ENCODE measurements at places on chromosomes 1 and 21. TPM values are rescaled to one million over a fixed set of nuclear protein-coding genes. Genes with fewer than 3 reads are reported as not detected.

The SH3BP5L gene
- total RNA-seq: 28.3 TPM

The GUCA2B gene
- total RNA-seq: not detected

The NOTCH2 gene
- total RNA-seq: 55.9 TPM

The IL12RB2 gene
- total RNA-seq: 0.81 TPM

The CCDC27 gene
- 0.13 TPM for total RNA-seq

The BRINP3 gene
- total RNA-seq: 0.28 TPM

The BMP8B gene
- 0.82 TPM for total RNA-seq

The HJV gene
- 0.31 TPM for total RNA-seq

- H3K4me1 ChIP-seq: peaks cover 41% of the 10 kb centered on the region
- H3K36me3 ChIP-seq: peaks cover 7% of the 10 kb centered on the region
- H3K27ac ChIP-seq: 0 out of 2 replicates have a peak overlapping the region, but pooled peaks have one; percentile 68
These were observed 27.0 kb downstream of the MFSD2A start for GRCh38 chr1:39981945-39982344.

DNA sequence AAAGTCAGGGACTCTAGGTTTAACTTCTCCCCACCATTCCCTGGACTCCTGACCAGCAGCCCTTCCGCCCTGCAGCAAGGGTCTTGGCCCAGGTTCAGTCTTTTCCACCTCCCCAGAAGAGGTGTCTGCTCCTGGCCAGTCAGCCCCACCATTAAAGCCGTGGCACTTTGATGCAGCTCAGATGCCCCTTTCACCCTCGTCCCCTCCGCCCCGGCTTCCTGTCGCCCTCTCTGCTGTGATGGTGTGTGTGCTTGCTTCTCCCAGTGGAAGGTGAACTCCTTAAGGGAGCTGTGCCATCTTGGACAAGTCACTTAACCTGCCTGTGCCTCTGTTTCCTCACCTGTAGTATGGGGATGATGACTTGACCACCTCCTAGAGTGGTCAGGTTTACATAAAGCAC is 17.8 kb upstream of the TTC4 start:
- H3K36me3 ChIP-seq: no peaks in the 10 kb centered on the region
- no peak for DNase-seq
- H3K27ac ChIP-seq: no peak overlapping the region

DNA sequence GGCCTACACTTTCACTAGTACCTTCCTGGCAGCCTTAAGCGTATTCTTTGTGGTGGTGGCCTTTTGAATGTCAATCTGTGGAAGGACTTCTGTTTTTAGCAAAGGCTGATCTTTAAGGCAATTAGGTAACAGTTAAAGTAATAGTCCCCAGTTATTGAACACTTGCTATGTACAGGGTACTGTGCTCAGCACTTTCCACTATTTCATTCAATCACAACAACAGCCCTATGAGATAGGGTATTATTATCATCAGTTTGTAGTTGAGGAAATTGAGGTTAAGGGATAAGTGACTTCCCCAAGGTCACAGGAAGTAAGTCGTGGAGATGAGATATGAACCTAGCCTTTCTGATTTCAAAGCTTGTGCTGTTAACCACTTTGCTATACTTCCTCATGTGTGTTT is 185.7 kb downstream of the ST6GALNAC3 start:
- H3K36me3 ChIP-seq: no peaks in the 10 kb centered on the region
- no peak overlapping the region for H3K27ac ChIP-seq
- no peak for DNase-seq
- H3K4me1 ChIP-seq: peaks cover 26% of the 10 kb centered on the region

DNA sequence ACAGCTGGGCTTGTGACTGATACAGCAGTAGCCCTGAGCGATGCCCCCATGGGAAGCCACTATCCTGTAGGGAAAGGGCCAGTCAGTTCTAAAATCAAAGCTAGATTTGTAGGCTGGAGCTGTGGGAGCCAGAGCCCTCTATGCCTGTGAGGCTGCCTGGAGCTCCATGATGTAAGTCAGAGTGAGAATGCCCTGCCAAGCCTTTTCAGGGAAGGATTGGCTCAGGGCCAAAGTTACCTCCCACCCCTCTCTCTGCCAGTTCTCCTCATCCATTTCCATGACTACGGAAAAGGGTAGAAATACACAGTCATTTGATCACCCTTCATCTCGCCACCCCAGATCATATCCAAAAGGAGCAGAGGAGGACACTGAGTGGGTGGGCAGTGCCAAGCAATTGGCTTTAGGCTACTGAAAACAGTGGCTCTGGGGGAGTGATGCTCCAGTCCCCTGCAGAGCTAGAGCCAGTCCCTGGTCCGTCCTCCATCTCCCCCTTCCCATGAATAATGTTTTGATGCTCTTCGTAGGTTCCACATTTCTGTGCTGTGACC is 59.5 kb upstream of the KCNA3 start:
- peaks cover 25% of the 10 kb centered on the region for H3K4me1 ChIP-seq
- DNase-seq: no peak
- no peak overlapping the region for H3K27ac ChIP-seq
- peaks cover 54% of the 10 kb centered on the region for H3K27me3 ChIP-seq

- H3K4me1 ChIP-seq: peaks cover 16% of the 10 kb centered on the region
- H3K27ac ChIP-seq: peak overlapping the region; percentile 26
- H3K36me3 ChIP-seq: no peaks in the 10 kb centered on the region
- H3K4me3 ChIP-seq: no peak overlapping the region
These were observed 7.0 kb downstream of the TMPRSS2 start for GRCh38 chr21:41500931-41501381.

DNA sequence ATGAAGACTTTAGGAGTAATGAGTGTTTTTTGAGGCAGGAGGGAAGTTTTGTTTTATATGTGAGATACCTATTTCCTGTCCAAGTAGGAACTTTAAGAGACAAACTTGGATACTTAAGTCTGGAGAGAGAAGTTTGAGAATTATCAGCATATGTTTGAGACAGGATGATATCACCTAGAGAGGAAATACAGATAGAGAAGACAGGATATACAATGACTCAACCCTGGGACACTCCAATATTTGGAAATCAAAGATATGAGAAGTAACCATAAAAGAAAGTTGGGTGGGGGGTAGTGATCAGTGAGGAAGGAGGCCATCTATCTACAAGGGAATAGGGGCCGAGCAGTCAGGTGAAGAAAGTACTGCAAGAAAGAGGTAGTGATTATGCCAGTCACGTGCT is 6.5 kb downstream of the LCE7A start:
- H3K4me3 ChIP-seq: no peak overlapping the region
- peaks cover 11% of the 10 kb centered on the region for H3K36me3 ChIP-seq
- no peak for DNase-seq
- H3K4me1 ChIP-seq: no peaks in the 10 kb centered on the region

GRCh38 chr1:6259491-6260362 is 1.2 kb downstream of the GPR153 start:
- peaks cover 21% of the 10 kb centered on the region for H3K27me3 ChIP-seq
- DNase-seq: peak; percentile 90
- peak overlapping the region; percentile 49 for H3K4me3 ChIP-seq
- H3K27ac ChIP-seq: no peak overlapping the region
- H3K4me1 ChIP-seq: peaks cover 9% of the 10 kb centered on the region
- H3K36me3 ChIP-seq: no peaks in the 10 kb centered on the region

DNA sequence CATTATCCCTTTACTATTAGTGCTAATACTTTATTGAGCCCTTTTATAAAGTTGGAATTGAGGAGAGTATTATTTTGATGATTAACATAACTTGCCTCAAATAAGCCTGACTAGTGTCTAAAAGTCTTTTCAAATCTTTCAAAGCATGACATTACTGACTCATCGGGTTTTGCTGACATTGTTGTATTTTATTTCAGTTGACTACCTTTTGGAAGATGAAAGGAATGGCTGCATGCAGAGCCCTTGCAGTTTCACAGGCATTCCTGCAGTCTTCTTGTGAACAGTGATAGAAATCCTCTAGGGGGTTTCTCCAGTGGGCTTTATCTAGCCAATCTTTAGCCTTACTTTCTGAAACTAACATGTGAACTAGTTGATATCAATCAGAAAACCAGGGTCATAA is 43.0 kb upstream of the TMEM61 start:
- H3K27ac ChIP-seq: no peak overlapping the region
- H3K4me1 ChIP-seq: peaks cover 34% of the 10 kb centered on the region
- H3K27me3 ChIP-seq: no peaks in the 10 kb centered on the region
- no peak overlapping the region for H3K4me3 ChIP-seq

- no peak overlapping the region for H3K4me3 ChIP-seq
- no peak for DNase-seq
- H3K27me3 ChIP-seq: no peaks in the 10 kb centered on the region
- H3K36me3 ChIP-seq: peaks cover 57% of the 10 kb centered on the region
- no peaks in the 10 kb centered on the region for H3K4me1 ChIP-seq
These were observed 9.7 kb downstream of the KIF14 start for GRCh38 chr1:200610846-200611245.

- no peaks in the 10 kb centered on the region for H3K36me3 ChIP-seq
- peaks cover 20% of the 10 kb centered on the region for H3K4me1 ChIP-seq
- H3K27me3 ChIP-seq: peaks cover 4% of the 10 kb centered on the region
- no peak overlapping the region for H3K4me3 ChIP-seq
- no peak for DNase-seq
- H3K27ac ChIP-seq: peak overlapping the region; percentile 6
These were observed 65.4 kb downstream of the TAS1R2 start for GRCh38 chr1:18794051-18794450.

DNA sequence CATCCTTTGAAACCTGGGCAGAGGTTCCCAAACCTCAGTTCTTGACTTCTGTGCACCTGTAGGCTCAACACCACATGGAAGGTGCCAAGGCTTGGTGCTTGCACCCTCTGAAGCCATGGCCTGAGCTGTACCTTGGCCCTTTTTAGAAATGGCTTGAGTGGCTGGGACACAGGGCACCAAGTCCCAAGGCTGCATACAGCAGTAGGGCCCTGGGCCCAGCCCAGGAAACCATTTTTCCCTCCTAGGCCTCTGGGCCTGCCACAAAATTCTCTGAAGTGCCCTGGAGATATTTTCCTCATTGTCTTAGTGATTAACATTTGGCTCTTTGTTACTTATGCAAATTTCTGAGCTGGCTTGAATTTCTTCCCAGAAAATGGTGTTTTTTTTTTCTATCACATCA is 65.6 kb upstream of the ACTRT2 start:
- H3K27me3 ChIP-seq: peaks cover 23% of the 10 kb centered on the region
- no peak overlapping the region for H3K27ac ChIP-seq
- no peaks in the 10 kb centered on the region for H3K4me1 ChIP-seq
- no peak overlapping the region for H3K4me3 ChIP-seq
- no peak for DNase-seq

GRCh38 chr1:17207966-17208418 is 3.1 kb downstream of the PADI1 start:
- H3K27me3 ChIP-seq: peaks cover 2% of the 10 kb centered on the region
- peaks cover 14% of the 10 kb centered on the region for H3K4me1 ChIP-seq
- no peak overlapping the region for H3K4me3 ChIP-seq
- no peak overlapping the region for H3K27ac ChIP-seq

GRCh38 chr21:18499761-18500376 is 96.3 kb upstream of the TMPRSS15 start:
- H3K4me1 ChIP-seq: peaks cover 19% of the 10 kb centered on the region
- DNase-seq: peak; percentile 63
- H3K4me3 ChIP-seq: no peak overlapping the region
- no peaks in the 10 kb centered on the region for H3K27me3 ChIP-seq
- H3K36me3 ChIP-seq: peaks cover 16% of the 10 kb centered on the region
- H3K27ac ChIP-seq: no peak overlapping the region

DNA sequence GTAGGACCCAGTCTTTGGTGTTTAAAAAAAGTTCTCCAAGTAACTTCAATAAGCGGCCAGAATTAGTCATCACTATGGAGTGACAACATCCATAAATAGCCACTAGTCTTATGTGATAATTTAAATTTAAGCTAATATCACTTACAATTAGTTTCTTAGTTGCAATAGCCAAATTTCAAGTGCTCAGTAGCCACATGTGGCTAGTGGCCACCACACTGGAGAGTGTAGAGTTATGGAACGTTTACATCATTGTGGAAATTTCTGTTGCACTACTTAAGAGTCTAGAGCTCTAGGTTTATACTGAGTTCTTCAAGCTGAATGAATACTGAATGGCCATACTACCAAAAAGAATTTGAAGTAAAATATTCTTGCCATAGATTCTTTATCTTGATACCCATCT is 121.1 kb downstream of the RUNX1 start:
- H3K4me1 ChIP-seq: peaks cover 4% of the 10 kb centered on the region
- H3K36me3 ChIP-seq: no peaks in the 10 kb centered on the region
- no peak for DNase-seq
- H3K4me3 ChIP-seq: no peak overlapping the region
- H3K27ac ChIP-seq: no peak overlapping the region

DNA sequence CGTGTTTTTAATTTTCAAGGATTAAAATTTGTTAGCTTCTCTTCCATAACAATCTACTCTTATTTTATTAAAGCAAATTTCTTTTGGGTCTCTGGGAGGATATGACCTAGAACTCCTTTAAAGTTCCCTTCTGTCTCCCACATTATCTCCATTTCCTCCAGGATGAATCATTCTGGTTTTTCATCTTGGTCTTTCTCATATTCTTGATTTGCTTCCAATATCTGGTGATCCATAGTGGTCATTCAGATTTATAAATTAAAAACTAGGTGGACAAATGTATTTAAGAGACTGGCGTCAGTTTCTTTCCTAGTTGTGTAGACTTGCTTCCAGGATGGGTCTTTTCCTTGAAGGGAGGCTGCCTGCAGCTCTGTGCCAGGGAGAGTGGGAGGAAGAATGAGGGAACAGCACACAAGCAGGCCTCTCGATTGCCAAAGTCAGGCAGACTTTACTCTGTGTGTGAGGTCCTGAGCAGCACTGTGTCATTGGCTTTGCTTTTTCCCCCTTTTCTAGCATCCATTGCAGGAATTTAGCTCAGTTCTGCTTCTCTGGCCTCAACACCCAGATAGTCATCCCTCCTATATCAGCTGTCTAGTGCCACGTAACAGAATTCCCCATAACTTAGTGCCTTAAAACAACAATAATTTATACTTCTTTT is 48.1 kb upstream of the FOXO6 start:
- H3K27ac ChIP-seq: no peak overlapping the region
- H3K4me1 ChIP-seq: peaks cover 22% of the 10 kb centered on the region
- peaks cover 10% of the 10 kb centered on the region for H3K27me3 ChIP-seq
- H3K4me3 ChIP-seq: no peak overlapping the region

DNA sequence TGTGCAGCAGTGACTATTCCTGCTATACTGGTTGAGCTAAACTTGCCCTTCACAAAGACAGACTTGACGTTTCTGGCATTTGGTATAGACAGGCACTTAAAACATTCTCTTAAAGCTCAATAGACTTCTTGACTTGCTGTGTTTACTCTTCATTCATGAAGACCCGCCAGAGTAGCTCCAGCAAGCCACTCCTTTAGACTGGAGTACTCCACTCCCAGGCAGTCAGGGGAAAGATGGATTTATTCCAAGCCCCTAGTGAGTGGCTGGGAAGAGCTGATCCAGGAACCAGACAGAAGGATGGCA is 70.7 kb downstream of the EVA1C start:
- no peaks in the 10 kb centered on the region for H3K36me3 ChIP-seq
- DNase-seq: no peak
- H3K27ac ChIP-seq: no peak overlapping the region
- no peaks in the 10 kb centered on the region for H3K27me3 ChIP-seq
- peaks cover 17% of the 10 kb centered on the region for H3K4me1 ChIP-seq

DNA sequence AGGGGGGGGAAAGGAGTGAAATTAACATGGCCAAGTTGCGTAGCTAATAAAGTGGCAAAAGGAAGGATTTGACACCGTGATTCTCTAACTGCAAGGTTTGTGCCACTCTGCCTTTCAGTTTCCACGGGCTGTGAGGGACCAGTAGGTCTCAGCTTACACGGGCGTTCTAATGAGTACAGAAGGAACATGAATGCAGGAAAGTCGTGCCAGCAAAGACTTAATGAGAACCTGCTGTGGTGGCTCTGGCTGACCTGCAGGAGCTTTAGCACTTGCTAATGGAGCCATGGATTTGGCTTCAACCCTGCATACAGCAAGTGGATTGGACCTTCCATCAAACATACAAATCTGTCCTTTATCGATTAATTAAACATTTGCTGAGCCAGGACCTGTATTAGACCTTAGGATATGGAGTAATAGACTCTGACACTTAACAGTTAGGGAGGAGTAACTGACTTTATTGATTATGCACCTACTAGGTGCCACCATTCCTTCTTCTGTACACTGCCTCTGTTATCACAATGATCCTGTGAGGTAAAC is 15.1 kb upstream of the PITHD1 start:
- H3K27me3 ChIP-seq: no peaks in the 10 kb centered on the region
- no peak overlapping the region for H3K27ac ChIP-seq
- H3K4me3 ChIP-seq: no peak overlapping the region

All from WTC11 (cell line).